ENCODE measurements at places on chromosomes 5 and 9.

GRCh38 chr9:8070779-8071444, 271.3 kb upstream of the DMAC1 start:
- DNase-seq: no peak

GRCh38 chr5:89090037-89090436, 207.1 kb upstream of the MEF2C start:
- DNase-seq: no peak

- no peak for DNase-seq
Observed at GRCh38 chr9:117644932-117645636, 59.1 kb upstream of the TLR4 start.

DNA sequence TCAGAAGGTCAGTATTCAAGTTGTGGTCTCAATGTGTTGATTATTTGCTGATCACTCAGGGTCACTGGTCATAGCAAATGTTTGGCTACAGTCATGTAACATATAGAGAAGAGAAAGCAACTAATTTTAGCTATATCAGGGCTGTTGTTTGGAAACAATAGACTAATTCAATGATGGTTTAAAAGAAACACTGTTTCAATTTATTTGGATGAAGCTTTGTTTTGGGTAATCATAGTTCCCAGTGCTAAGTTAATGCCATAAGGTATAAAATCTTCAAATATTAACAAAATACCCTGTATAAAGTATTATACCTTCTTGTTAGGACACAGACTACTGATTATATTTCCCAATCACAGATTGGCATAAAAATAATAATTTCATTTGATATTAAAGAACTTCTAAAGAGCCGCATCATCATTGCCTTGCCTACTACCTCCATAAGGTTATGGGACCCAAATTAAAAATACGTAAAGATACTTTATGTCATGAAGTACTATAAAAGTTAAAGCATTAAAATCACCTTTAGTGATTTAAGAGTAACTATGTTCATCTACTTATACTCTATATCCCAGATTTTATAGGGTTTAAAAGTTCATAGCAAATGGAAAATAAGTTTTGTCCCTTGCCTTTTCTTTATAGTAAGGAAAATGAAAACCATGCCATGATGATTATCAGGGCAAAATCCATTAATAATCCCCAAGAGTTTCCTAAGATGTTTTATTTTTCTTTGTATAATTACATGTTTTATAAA, 6.0 kb downstream of the NR3C1 start:
- DNase-seq: no peak

Data from HCEC 1CT (cell line).